ENCODE measurements at places on chromosomes 12 and 14.
A peak's percentile ranks its signal among the peaks of the same experiment; 100 is the strongest.

DNA sequence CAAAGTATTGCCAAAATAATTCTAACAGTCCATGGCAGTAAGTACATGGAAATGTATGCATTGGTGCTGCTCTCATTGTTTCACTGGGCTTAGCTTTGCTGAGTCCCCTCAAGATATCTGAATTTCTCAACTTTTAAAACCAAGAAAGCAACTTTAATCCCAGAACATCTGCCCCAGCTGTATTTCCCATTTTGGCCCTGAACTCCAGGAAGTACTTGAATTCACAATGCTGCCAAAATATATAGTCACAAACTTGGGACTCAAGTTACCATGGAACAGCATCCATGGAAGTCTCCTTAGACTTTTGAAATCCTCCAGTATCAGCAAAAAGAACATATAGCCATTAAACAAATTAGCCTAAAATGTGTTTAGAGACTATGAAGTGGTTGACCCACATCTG is 78.5 kb upstream of the FLRT2 start:
- no peak for DNase-seq

DNA sequence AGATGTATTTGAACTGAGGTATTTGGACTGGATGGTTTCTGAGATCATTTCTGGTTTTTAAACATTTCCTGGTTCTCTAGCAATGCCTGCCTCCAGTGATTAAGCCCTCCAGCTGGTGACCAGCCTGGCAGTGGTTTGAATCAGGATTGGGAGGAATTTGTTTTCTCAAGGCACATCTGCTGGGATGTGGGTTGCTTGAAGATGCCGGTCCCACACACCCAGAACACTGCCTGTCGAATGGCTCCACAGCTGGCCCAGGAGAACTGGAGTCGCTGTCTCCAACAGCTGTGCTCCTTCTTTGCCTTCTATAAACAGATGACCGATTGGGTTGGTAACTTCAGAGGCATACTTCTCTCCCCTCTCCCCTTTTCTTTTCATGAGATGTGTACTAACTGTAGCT is 258.0 kb upstream of the DDHD1 start:
- no peak for DNase-seq

- DNase-seq, result no peak
Observed at GRCh38 chr12:21907948-21908837, 33.0 kb downstream of the ABCC9 start.

DNA sequence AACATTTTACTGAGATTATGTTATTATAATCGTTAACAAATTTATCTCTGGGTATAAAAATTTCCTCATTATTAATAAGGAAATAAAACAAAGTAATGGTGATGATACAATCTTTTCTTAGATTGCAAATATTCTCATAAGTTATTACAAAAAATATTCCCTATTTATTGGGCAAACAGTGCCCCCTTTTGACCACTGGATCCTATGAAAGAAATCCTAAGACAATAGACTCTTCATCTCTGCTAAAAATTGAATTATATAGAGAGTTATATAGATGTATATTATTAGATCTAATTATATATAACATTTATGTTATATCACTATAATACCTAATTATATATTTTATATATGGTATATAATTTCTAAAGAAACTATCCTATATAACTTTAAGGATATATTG is 94.2 kb upstream of the FGD4 start:
- DNase-seq, result peak; percentile 52

- no peak for DNase-seq
Observed at GRCh38 chr14:38280081-38280480, 24.2 kb upstream of the CLEC14A start.

DNA sequence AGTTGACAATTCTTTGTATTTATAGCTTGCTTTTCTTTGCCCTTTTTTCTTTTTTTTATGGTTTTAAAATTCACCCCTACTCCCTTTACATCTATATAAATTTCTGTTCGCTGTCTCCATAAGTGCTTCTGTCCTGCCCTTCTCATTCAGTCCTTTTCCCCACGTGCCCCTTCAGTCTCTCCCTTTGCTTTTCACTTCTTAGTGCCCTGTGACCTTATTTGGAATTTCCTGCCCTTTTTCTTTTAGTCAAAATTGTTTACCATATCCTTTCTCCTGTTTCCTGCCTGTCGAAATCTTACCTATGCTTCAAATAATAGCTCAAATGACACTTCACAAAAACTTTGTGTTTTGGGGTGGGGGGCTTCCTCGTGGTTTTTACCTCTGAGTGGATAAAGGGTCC is 6.0 kb downstream of the TMX1 start:
- DNase-seq, result no peak

DNA sequence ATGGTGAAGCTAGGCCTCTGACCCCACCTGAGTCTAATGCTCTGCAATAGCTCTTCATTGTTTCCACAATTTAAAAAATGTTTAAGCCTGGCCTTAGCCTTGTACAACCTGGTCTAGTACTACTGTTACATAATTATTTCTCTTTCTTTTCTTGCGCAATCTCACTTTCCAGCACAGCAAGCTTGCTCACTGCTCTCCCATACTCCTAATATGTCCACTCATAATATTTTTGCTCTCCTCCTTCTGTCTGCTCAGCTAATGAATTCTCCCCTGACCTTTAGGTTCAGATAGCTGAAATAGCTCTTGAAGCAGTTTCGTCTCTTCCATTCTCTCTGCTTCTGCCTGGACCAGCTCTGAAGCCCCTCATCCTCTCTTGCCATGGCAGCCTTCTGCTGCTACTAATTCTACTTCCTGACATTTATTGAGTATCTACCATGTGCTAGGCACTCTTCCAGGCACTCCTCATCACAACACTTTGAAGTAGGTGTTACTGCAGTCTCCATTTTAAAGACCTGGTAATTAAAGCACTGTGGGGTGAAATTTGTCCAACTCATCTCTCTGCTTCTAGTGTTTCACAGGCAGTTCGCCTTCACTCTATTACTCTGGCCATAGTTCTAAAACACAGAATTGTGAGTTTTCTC is 2.8 kb upstream of the SLC48A1 start:
- no peak for DNase-seq

- no peak for DNase-seq
Observed at GRCh38 chr14:25349269-25349668, 299.3 kb upstream of the STXBP6 start.

- DNase-seq, result no peak
Observed at GRCh38 chr12:19462406-19462805, 23.1 kb downstream of the AEBP2 start.

DNA sequence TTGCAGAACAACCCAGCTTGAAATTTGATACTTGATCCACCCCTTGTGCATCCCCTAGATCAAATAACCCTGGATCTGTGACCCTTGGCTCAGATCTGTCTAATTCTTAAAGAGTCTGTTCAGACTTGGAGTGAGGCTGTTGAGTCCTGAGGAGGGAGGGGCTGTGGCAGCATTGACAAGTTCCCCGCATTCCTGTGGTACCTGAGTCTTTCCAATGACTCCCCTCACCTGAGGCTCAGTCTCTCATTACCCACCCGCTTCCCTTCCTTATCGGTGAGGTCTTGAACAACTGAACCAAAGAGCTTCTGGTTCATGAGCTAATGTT is 16.1 kb upstream of the HDAC7 start:
- DNase-seq, result no peak

- no peak for DNase-seq
Observed at GRCh38 chr12:14654842-14655241, 41.6 kb downstream of the GUCY2C start.

GRCh38 chr12:130334937-130335336 is 2.8 kb upstream of the PIWIL1 start:
- no peak for DNase-seq

GRCh38 chr14:65040666-65041433 is 54.2 kb downstream of the FNTB start:
- DNase-seq, result no peak

GRCh38 chr12:14589169-14590004 is 21.7 kb upstream of the PLBD1 start:
- no peak for DNase-seq

GRCh38 chr12:19421503-19422282 is 17.6 kb upstream of the AEBP2 start:
- DNase-seq, result no peak

DNA sequence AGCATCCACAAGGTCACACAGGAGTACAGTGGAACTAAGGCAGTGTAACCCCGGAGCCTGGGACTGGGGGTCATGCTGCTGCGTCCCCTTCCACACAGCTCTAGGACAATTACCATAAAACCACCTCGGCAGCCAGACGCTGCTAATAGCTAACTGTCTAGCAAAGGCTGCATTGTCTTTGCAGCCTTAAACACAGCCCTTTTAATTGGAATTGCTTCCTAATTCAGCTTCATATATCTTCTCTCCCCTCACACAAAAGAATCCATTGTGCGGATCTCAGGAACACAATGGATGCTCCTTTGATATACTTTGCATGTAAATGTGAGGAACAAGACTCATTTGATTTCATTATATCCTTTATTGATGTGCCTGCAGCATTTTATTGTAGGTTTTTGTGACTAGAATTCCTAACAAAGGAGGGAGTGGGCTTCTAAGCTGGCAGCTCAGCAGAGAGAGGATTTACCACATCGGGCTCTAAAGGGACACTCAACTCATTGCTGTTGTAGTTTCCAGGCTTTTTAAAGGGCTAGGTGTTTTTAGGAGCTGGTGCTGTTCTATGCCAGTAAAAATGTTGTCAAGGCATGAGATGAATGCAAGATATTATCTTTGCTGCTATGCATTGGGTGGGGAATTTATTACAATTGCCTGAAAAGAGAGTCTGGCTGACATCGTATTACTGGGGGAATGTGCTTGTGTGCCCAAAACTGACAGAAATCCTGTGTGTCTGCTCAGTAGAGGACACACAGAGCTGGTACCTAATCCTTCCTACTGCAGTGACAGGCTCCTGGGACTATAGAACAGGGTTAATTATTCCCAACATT is 30.4 kb upstream of the DACT1 start:
- no peak for DNase-seq

GRCh38 chr14:35339761-35340406 is 47.7 kb downstream of the PSMA6 start:
- no peak for DNase-seq

DNA sequence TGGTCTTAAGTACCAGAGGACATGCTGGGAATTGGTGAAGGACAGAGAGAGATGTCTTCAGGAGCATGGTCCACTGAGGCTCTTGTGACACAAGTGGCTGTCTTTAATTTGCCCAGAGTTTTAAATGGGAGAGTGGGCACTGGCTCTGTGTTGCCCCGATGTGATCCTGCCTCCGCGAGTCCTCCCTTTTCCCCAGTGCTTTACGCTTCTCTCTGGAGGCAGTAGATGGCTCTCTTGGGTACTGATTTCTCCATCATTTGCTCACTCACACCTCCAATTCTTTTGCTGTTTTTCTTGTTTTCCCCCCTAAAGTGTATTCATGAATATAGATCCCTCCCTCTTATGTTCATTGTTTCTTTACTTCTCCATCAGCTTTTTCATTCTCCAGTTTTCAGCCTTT is 74.3 kb downstream of the EMP1 start:
- DNase-seq, result no peak

GRCh38 chr12:71846322-71846940 is 6.9 kb downstream of the TBC1D15 start:
- DNase-seq, result peak; percentile 4

- DNase-seq, result no peak
Observed at GRCh38 chr12:49342914-49343731, 3.6 kb upstream of the DNAJC22 start.

GRCh38 chr12:126095748-126096510 is 1030.7 kb downstream of the AACS start:
- DNase-seq, result no peak

GRCh38 chr12:69894800-69895383 is 69.9 kb downstream of the MYRFL start:
- DNase-seq, result no peak

GRCh38 chr14:92693998-92694795 is 54.2 kb downstream of the LGMN start:
- DNase-seq, result peak; percentile 39

- no peak for DNase-seq
Observed at GRCh38 chr12:7131502-7131866, 1.3 kb downstream of the CLSTN3 start.

GRCh38 chr14:26424537-26424936 is 173.3 kb downstream of the NOVA1 start:
- no peak for DNase-seq

DNA sequence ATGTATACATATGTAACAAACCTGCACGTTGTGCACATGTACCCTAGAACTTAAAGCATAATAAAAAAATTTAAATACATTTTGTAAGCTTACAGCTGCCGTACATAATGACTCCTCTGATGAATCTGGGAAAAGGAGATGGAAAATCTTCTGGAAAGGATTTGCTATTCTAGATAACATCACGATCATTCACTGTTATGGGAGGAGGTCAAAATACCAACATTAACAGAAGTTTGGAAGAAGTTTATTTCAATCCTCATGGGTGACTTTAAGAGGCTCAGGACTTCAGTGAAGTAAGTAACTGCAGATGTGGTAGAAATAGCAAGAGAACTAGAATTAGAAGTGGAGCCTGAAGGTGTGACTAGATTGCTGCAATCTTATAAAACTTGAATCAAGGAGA is 172.2 kb downstream of the SLC16A7 start:
- DNase-seq, result no peak

- no peak for DNase-seq
Observed at GRCh38 chr14:91516663-91517388, 6.7 kb upstream of the PPP4R3A start.

GRCh38 chr14:97387252-97387874 is 590.2 kb downstream of the VRK1 start:
- DNase-seq, result no peak

GRCh38 chr14:104985675-104986486 is at the start of gene CLBA1:
Gene CLBA1, plus strand, starts transcription at chr14:104985788. Its CDS starts 644 bp downstream, at chr14:104986432.
- DNase-seq, result peak; percentile 91

DNA sequence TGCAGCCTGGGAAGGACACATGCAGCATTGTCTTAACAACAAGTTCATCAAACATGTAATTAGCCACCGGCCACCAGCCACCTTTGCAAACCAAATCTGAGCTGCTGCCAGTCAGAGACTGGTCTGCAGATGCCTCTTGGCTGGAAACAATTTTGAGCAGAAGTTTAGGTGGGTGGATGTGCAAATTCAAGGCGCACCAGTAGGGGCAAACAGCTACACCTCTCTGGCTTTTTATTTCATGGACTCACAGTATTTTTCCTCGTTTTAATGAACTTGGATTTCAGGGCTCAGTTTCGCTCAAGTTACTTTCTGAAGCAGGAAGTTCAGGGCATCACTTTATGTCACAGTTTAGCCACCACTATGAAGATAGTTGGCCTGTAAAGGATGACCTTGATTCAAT is 94.3 kb downstream of the OTX2 start:
- no peak for DNase-seq

GRCh38 chr12:42282294-42282693 is 43.6 kb downstream of the ZCRB1 start:
- DNase-seq, result no peak
